ENCODE measurements at places on chromosomes 13 and 19.
A peak's percentile ranks its signal among the peaks of the same experiment; 100 is the strongest.

DNA sequence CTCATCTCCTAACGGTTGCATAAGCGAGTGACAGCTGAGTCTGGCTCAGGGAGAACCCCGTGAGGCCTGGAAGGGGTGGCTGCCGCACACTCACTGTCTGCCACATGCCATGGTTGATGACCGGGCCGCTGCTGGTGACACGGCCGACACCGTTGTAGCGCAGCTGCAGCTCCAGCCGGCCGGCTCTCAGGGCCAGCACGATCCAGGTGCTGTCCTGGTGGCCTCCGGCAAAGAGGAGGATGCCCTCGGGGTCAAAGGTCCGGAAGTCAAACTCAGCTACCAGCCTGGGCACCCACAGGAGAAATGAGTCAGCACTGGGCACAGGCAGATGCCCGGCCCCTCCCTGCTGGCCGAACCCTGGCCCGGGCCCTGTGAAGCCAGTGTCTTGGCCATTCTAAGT, 31.7 kb downstream of the GAS6 start:
- no peak for DNase-seq

- DNase-seq = no peak
These were observed 23.4 kb downstream of the IPO5 start for GRCh38 chr13:97976610-97977521.

DNA sequence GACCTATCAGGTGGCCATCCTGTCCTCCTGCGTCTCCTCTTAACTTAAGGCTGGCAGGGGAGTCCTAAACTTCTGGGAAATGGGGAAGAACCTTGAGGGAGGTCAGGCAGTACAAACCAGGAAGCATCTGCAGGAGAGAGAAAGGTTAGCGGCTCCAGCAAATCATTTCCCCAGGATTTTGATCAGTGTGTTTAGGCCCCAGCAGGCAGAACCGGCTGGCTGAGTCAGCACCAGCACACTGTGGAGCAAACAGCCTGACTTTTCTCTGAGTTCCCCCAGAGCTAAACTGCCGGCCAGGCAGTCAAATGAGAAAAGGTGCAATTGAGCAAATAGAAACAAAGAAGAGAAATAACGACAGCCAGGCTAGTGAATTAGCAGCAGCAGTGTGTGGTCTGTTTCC, 46.7 kb upstream of the MEDAG start:
- no peak for DNase-seq

DNA sequence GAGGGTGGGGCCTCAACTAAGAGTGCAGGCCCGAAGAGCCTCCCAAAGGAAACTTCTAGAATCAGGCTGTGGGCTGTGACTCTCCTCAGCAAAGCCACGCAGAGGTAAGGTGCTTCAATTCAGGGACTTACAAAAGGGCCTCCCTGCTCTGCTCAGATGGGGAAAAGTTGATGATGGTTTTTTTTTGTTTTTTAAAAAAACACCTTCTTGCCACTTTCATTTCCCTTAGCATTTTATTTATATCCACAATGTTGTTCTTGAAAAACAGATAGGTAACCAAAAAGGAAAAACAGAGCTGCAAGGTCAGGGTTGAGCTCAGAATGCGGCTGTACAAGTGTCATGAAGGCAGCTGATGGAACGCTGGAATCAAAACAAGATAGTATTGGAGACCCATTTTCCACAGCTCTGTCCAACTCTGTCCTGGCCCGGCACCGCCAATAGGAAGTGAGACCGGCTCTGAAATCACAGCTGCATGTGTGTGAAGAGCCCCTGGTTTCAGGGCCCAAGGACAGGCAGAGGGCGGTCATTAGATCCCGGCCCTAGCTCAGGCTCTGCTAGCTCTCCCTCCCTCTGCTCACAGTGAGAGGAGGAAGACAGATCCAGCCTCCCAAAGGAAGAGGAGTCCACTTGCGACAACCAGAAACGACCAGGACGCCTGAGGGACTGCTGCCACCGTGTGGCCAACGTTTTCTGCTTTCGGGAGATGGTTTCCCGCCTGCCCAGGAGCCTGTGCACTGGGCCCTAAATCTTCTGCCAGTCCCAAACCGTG, 58.3 kb downstream of the KLF2 start:
- peak; percentile 77 for DNase-seq

GRCh38 chr19:15810335-15810734, 5.1 kb downstream of the OR10H1 start:
- DNase-seq = no peak

GRCh38 chr19:38145623-38146022, 78.4 kb downstream of the DPF1 start:
- DNase-seq = no peak

DNA sequence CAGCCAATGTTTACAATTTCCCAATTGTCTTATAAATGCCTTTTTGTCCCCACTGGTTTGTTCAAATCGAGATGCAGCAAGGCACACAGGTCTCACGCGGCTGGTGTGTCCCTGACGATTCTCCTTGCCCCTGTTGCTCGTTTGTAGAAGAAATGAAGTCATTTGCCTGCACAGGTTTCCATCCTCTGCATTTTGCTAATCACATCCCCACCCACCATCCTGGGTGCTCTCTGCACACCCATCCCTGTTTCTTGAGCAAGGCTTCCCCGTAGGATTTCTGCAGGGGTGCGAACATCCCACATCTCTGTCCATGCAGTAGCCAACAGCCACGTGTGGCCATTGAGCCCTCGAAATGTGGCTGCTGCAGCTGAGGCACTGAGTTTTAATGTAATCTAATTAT, 59.8 kb upstream of the SOX1 start:
- no peak for DNase-seq
